Central memory CD4-positive, alpha-beta T cell (primary cell): ENCODE measurements at places on chromosomes 3 and 15.

DNA sequence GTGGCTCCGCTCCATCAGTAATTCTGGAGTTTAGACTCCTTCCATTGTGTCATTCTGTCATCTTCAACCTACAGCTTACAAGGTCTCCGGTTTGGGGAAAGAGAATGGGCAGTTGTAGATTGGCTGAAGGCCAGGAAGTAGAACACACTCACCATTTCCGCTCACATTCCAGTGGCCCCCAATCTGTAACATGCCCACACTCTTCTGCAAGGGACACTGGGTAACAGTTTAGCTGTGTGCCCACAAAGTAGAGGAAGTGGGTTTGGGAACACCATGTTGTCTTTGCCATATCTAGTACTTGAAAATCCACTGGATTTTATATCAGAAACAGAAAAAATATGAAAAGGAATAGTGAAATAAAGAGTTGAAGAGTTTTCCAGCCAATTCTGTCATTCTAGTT is 153.5 kb downstream of the SV2B start:
- DNase-seq = no peak

- DNase-seq = no peak
Observed at GRCh38 chr15:64267331-64267973, 88.5 kb downstream of the CSNK1G1 start.

- DNase-seq = no peak
Observed at GRCh38 chr3:166282931-166283330, 445.7 kb upstream of the BCHE start.

DNA sequence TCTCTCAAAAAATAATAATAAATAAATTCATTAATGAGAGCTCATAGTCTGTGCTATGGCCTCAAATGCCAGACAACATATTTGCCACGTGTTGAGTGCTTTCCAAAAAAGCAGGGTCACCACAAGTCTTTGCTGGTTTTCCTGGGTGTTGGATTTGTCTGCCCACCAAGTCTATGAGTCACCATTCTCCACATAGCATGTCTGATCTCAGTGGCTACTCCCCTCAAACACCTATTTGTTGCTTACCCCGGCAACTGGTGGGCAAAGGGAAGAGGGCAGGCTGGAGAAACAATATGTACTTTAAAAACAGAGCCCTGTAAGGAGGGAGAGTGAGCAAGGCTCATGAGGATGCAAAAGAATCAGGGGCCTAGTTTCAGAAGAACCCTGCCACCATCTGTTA is 120.0 kb upstream of the ARRDC4 start:
- DNase-seq = no peak

DNA sequence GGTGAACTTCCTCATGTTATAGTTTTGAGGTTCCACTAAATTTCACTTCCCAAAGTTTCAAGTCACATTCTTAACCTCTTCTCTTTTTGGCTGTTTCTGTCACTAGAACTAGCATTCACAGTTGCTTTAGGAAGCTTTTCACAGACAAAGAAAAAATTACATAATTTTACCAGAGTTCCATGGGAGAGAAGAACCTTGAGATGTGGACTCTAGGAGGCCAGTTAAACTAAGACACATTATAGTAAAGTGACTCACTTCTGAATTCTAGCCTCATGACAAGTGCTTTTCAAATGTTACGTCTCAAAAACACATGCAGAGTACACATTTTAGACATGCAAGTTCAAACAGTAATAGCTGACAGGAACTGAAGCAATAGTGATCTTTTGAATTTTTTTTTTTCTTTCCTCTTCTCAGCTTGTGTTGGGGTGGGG is 39.9 kb upstream of the LRTM1 start:
- no peak for DNase-seq

DNA sequence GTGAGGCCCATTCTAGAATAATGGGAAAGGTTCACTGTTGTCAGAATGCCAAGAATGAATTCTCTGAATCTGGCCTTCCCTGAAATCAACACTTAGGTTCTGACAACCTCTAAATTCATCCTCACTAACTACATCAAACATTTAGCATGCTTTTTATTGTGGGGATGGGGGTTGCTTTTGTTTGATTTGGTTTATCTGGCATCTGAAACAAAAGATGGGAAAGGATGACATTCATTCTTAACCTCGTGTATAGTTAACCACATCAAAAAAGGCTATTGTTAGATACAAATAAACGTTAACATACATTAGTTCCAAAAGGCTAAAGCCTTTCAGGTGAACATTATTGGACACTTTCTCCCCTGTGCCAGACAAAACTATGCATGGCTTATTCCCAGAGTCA is 357.3 kb downstream of the FHIT start:
- DNase-seq = no peak

DNA sequence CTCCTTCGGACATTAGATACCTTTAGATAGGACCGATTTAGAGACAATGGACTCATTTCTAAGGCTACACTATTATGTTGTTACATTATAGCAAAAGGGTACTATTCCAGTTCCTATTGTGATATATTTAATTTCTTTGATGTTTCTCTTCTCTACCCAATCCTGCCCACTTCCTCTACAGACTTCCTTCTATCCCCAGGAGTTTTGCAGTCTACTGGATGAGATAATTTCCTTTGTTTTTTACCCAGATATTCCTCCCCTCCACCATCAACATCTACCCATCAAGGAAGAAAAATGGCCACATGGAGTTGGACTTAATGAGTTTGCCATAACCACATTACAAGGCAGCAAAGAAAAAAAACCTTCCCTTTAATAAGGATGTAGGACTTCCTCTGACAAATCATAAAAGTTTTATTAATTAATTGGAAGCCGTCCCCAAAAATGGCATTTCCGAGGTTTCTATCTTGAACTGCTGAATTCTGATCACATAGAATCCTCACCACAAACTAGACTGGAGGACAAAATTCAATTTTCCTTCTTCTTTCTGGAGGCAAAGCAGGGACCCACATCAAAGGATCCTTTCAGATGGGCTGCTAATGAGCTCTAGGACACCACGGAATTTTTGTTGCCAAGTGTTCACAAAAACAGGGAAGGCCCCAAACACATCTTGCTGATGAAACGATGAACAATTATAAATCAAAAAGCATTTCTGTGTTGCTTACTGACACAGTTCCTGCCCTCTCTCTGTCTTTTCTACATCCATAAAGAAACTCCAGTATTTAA is 33.4 kb downstream of the FRMD4B start:
- DNase-seq = no peak

- no peak for DNase-seq
Observed at GRCh38 chr3:17304969-17305368, 420.2 kb downstream of the PLCL2 start.
